ENCODE measurements at places on chromosomes 5 and 9.

GRCh38 chr5:81065492-81065891 lies 105.3 kb downstream of the RASGRF2 start:
- DNase-seq = no peak

DNA sequence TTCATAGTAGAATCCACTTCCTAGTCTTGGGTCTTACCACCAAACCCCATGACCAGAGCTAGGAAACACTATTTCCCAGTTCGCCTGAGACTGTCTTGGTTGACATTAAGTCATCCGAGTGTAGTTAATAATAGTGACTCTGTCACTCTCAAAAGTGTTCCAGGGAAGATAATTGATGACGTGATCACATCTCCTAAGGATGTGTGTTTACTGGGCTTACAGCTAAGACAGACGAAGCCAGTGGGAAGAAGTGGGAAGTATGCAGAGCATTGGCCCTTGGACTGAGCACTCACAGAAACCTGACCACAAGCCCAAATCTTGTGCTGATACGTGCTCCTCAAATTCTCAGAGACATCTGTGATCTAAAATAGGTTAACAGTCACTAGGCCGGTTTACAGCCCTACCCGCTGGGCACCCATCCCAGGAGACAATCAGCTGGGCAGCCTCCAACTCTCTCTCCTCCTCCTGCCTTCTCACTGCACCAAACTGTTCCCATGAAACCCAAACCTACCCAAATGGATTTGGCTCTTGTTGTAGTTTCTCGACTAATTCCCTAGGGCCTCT lies 316.6 kb downstream of the TLE1 start:
- no peak for DNase-seq

- no peak for DNase-seq
Measured at GRCh38 chr9:96491880-96492525, 42.0 kb downstream of the HABP4 start.

GRCh38 chr5:180583738-180584137 lies 7.6 kb downstream of the SCGB3A1 start:
- DNase-seq = no peak

DNA sequence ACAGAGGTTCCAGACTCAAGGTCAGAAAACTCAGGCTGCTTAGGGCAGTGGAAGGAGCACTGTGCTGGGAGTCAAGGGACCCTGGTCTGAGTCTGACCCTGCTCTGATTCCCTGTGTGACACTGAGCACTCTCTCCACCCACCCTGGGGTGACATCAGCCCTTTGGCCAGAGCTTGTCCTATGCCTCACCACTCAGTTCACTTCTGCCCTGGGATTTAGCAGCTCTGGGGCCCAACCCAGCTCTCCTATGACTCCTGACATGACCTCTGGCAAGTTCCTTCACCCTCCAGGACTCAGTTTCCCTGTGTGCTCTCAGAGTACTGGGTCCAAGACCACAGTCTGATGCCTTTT lies 63.9 kb downstream of the FAM114A2 start:
- DNase-seq = no peak

DNA sequence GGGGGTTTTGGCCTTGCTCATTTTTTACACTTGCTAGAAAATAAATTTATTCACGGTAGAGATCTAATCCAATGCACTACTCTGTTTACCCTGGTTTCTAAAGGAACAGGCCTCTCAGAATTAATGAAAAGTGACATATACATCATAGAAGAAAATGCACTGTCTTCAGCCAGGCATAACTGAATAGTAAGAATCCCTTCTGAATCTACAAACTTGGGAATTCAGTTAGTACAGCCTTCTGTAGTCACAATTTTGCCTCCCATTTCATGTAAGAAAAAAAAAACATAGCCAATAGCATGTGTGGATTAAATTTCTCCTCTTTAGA lies 197.3 kb downstream of the CAAP1 start:
- DNase-seq = no peak

- DNase-seq = no peak
Measured at GRCh38 chr9:93827545-93828330, 127.4 kb downstream of the BARX1 start.

GRCh38 chr5:132327252-132327955 lies 33.2 kb downstream of the SLC22A4 start:
- no peak for DNase-seq

- no peak for DNase-seq
Measured at GRCh38 chr9:135029871-135030565, 57.5 kb upstream of the OLFM1 start.

DNA sequence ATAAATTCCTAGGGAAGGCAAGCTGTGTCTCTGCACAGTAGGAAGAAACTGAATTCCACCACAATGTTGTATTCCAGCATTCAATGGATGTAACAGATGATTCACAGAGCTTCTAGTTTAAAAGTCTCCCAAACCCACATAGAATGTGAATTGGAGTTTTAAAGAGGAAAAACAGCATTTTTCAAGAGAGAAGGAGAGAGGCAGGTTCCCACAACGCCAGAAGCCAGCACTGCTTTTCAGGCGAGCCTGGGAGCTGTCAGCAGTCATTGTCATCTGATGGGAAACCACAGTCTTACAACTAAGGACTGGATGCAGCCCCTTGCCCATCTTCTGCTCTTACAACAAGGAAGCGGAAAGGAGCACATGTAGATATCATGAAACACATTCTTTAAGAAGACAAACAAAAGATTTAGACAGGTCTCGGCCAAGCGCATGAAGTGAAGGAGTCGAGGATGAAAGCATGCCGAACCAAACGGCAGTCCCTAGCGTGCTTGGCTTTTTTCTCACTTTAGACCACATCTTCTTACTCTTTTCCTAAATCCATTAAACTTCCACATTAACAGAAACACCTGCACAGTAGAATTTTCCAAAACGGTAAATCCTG lies 638 bp downstream of the DIRAS2 start:
- no peak for DNase-seq

All from stimulated activated CD4-positive, alpha-beta T cell treated with anti-CD3 and anti-CD28 coated beads, Interleukin-1b, Interleukin-23, amount 100 ng/mL, for 1 hour (primary cell).